ENCODE measurements at places on chromosomes 5 and 9.

DNA sequence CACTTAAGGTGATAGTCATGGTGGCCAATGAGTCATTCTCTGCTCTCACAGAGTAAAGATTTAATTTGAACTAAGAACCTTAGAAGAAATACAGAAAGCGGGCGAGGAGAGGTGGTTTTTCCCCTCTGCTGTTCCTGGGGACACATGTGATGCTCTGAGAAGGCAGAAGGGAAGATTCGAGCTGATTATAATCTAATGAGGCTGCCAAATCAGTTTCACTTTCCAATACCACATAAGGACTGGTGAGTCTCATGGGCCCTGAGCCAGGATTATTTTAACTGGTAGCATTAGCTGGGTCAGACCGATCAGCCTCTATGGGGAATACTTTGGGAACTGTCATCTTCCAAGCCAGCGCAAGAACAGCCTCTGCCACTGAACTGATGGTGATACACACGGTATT lies 116.5 kb downstream of the SLC1A3 start:
- DNase-seq, result no peak

GRCh38 chr5:71734141-71734540 lies 15.1 kb downstream of the CARTPT start:
- no peak for DNase-seq

- no peak for DNase-seq
These were observed 147.3 kb downstream of the OSTF1 start for GRCh38 chr9:75235632-75236031.

- DNase-seq, result peak; percentile 21
These were observed 53.4 kb downstream of the TENT4A start for GRCh38 chr5:6766604-6767093.

DNA sequence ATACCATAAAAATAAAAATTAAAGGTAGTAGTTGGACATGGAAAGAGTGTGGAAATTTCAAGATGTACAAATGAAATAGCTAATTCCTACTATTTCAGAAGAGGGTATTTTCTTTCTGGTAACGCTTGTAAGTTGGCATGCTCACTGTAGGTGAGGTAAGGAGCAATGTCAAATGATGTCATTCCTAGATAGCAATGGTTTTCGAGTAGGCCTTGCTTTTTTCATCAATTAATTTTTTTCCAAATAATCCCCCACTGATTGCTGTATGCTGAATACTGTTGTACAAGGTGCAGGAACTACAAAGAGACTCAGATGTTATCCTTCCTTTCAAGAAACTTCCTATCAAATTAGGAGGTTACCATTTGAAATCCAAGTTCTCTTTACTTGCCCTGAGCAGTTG lies 928 bp upstream of the SELENOP start:
- no peak for DNase-seq

DNA sequence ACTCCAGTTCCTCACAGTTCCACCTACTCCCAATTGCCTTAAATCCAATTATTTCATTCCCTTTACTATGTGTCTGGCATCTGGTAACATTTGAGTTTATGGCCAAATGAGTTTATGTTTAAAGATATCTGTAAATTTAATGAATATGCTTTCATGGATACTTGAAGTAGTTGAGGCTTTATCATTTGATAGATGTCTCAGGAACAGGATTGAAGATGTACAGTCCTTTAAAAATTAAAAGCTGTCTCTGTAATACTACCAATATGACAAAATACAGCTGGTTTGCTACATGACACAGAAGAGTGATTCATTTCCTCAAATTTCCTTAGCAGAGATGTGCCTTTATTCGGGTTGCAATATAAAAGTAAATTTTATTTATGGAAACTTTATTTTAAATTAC lies 2326.0 kb upstream of the ACO1 start:
- no peak for DNase-seq

DNA sequence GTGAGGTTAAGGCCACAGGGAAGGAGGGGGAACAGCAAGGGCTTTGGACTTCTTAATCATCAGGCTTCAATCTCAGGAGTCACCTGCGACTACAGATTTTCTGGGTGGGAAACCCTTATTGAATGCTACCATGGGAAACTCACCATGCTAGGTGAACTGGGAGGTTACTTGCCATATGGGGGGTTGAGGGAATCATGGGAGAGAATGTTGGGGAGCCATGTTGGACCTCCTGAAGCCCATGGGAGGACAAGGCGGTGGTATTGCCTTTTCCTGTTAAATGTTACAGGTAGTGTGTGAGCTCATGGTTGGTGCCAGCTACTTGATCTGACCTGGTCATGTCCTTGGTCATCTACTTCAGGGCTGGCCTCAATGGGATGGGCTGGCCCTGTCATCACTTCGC lies 31.4 kb downstream of the NEUROG1 start:
- DNase-seq, result no peak

- no peak for DNase-seq
These were observed 17.1 kb downstream of the ENG start for GRCh38 chr9:127837346-127837745.

- DNase-seq, result no peak
These were observed 288.7 kb downstream of the CSNK1G3 start for GRCh38 chr5:123800640-123801039.

GRCh38 chr5:98218838-98219237 lies 554.6 kb upstream of the RGMB start:
- no peak for DNase-seq

DNA sequence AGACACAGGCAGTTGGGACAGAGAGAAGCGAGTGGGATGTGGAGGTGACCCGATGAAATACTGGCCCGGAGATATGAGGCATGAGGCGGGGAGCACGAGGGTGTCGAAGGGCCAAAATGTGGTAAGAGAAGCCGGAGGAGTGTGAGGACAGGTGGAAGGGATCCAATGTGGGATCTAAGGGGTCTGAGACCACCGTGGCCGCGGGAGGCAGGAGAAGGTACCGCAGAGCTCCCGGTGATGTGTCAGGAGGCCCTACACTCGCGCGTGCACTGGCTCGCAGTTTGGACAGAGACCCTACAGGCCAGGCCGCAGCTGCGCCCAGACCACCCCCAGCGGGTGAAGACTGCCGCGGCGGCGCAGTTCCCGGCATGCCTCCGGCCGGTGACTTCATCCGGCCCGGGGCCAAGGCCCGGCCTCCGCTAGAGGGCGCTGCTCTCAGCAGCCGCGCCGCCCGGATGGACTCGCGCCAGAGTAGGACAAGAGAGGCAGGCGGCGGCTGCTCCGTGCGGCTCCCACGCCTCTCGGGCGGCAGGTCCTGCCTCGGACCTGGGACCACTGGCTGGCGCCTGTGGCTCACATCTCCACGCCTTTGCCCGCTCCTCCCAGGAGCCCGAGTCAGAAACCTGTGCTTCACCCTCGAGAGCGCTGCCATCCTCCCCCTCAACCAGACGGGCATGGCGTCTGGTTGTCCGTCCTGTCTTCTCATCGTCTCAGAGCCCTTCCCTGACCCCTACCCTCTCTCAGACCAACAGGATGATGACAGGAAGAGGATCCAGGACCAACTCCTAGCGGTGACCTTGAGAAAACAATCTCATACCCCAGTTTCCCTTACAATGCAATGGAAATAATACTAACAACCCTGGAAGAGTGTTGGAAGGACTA lies 35.4 kb upstream of the STING1 start:
- DNase-seq, result peak; percentile 98

GRCh38 chr5:112419164-112419985 lies at the start of gene EPB41L4A:
Gene EPB41L4A, minus strand, starts transcription at chr5:112419277. Its CDS starts 238 bp downstream, at chr5:112419039.
- DNase-seq, result peak; percentile 0

- no peak for DNase-seq
These were observed 97.4 kb downstream of the CACNA1B start for GRCh38 chr9:137974746-137975526.

- no peak for DNase-seq
These were observed 129.5 kb downstream of the RNF180 start for GRCh38 chr5:64295101-64295500.

- DNase-seq, result no peak
These were observed 700.6 kb downstream of the SEMA5A start for GRCh38 chr5:8845296-8845695.

- DNase-seq, result no peak
These were observed 1162.6 kb upstream of the C9orf72 start for GRCh38 chr9:28735738-28736342.

- no peak for DNase-seq
These were observed 147.1 kb downstream of the ENC1 start for GRCh38 chr5:74493411-74493810.

GRCh38 chr5:148961261-148962199 lies 101.3 kb downstream of the SH3TC2 start:
- no peak for DNase-seq

- no peak for DNase-seq
These were observed 130.2 kb downstream of the PCSK5 start for GRCh38 chr9:76020652-76021051.

GRCh38 chr5:72133212-72133990 lies 26.1 kb downstream of the MAP1B start:
- no peak for DNase-seq

- DNase-seq, result no peak
These were observed 34.5 kb upstream of the NIPBL start for GRCh38 chr5:36842087-36842486.

DNA sequence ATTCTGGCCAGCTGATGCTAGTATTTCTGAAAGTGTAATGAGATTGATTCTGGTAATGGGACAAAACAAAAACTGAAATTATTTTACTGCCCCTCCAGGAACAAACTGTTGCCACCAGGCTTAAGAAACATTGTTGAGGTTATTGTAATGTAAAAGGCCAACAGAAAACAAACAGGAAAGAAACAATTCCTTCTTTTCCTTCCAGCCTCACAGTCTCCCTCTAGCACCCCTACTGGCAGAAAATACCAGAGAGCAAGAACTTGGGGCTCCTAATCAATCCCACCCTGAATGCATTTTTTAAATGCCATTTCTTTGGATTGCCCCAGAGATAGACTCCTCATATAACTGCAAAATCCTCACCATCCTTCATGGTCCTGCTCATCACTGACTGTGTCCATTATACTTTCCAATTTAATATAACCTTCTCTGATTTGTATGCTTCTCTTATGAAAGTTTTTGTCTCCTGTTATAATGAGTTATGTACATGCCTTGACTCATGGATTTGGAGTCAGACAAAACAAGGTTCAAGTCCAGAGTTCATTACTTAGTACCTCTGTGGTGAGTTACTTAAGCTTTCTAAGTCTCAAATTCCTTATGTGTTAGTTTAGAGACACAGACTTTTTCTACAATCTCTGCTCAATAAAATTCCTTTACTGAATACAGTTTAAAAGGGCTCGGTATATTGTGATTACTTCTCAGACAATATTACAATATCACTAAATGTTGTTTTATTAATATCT lies 157.9 kb upstream of the FBN2 start:
- DNase-seq, result no peak

GRCh38 chr9:130215341-130216119 lies 43.3 kb downstream of the NCS1 start:
- no peak for DNase-seq

DNA sequence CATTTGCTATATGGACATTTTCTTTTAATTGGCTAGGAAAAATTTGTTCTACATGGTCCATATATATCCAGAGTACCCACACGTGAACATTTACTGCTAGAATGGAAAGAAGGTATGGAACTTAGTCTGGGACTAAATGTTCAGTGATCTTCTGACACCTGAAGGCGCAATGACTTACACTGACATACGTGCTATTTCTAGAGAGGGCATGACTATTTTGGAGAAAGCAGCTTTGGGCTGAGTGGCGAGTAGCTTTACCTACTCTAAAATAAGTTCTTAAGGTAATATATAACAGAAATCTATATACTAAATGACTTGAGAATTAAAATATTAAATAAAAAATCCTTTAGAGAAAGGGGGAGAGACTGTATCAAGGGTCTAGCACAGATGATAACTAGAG lies 10.4 kb downstream of the NNT start:
- DNase-seq, result no peak

- DNase-seq, result no peak
These were observed 132.7 kb upstream of the POU5F2 start for GRCh38 chr5:93874080-93874479.

GRCh38 chr5:90939211-90939610 lies 380.6 kb downstream of the ADGRV1 start:
- DNase-seq, result no peak

Measured in stimulated activated CD4-positive, alpha-beta T cell treated with anti-CD3 and anti-CD28 coated beads, Interleukin-2, amount 100 ng/mL, for 48 hours (primary cell).